ENCODE measurements at places on chromosomes 2 and 18.

- no peak for DNase-seq
Measured at GRCh38 chr2:150888337-150888736, 373.3 kb downstream of the RBM43 start.

DNA sequence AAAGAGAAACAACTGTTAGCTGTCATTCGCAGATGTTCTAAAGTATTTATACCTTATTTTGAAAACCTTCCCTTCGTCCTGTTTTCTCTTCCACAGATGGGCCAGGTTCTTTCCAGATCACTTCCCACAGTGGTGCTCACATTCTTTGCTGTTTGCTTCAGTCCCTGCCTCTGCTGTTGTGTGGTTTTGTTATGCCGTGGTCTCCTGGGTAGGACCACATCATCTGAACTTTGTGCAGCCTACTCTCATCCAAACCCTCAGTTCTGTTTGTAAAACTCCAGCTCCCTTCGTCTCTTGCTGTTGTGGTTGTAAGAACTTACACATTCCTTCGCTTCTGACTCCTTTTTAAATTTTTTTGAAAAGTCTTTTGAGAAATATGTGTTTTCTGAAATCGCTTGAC, 38.1 kb downstream of the ZNF236 start:
- DNase-seq, result no peak

DNA sequence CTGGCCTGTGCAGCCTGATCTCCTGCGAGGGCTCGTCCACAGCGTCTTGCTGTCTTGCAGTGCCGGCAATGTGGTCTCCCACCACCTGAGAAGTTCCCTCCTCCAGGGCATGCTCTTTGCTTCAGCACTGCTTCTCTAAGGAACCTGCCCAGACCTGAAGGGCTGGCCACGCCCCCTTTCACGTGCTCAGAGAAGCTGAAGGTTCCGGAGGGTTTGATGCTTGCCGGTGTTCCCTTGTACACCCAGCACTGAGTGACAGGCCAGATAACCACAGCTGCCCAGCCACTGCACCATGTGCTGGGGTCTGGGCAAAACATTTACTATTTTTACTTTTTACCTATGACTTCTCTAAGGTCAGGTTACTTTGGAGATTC, 1.7 kb upstream of the POLR2D start:
- DNase-seq, result peak; percentile 80

- DNase-seq, result no peak
Measured at GRCh38 chr2:45974762-45975408, 322.3 kb upstream of the EPAS1 start.

DNA sequence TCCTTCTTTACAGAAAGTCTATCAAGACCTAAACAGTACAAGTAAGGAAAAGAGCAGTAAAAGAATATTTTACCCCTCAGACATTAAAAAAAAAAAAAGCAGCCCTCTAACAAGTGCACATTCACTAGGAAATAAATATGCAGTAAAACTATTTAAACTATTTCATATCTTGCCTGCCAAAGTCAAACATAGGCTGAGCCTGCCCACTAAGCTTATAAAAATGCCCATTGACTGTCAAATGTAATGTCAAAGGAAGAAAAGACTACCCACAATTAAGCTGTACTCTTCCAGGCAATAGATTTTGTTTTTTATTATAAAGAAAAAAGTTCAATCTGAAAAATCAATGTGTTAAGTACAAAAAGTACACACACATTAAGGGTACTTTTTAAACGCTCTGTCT, 11.8 kb downstream of the ALS2 start:
- no peak for DNase-seq

DNA sequence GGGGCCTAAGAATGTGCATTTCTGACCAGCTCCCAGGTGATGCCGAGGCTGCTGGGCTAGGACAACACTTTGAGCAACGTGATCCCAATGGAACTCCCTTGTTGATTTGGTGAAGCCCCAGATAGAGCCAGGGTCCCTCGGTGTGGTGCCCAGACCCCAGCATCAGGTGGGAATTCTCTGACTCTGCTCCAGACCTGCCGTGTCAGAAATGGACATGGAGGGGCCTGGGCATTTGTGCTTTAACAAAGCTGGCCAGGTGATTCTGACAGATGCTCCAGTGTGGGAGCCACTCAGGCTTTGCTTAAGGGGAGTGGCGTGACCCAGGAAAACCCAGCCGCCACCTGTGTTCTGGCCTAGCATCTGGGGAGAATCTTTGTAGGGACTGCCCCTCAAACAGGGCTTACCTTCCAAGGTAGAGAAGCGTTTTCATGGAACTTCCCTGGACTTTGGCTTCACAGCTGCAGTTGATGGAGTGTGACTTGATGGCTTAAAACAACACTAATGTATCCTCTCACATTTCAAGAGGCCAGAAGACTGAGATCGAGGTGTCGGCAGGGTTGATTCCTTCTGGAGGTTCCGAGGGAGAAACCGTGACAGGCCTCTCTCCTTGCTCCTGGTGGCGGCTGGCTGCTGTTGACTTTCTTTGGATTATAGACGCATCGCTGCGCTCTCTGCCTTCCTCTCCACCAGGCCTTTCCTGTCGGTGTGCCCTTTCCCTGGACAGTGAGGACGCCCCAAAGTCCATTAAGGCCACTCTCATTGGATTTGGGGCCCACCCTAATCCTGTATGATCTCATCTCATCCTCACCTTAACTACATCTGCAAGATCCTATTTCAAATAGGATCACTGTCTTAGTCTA, 57.0 kb upstream of the HDAC4 start:
- no peak for DNase-seq

DNA sequence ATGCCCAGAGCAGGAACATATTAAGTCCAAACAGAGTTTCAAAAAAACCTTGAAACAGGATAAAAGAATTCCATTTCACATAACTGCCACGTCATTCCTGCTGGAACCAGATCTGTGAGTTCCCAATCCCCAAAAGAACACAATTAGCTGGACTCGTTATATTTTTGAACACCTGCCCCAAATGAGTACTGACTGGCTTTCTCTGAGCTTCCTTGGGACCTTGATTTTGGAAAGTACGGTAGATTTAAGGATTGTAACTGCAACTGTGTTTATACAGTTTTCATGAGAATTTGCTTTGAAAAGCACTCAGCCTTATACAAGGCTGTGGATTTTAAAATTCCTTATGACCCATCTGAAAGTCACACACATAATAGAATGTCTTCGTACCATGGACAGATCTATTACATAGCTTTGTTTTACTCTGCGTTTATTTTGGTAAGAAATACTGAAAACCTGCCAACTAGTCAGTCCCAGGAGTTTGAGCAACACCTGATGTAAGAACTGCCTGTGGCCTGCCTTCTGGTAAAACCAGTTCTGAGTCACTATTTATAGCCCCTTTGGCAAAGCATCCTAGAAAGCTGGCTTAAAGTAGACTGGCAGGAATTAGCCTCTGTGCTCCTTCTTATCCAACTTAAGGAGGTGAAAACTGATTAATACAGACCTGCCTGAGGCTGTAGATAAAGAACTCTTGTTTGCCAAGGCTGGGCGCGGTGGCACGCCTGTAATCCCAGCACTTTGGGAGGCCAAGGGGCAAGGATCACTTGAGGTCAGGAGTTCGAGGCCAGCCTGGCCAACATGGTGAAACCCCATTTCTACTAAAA, 48.1 kb downstream of the MERTK start:
- DNase-seq, result no peak

GRCh38 chr2:177396703-177397460, 4.3 kb downstream of the AGPS start:
- DNase-seq, result no peak

Data from hematopoietic multipotent progenitor cell (in vitro differentiated cells).